ENCODE measurements at places on chromosomes 16 and 17. TPM values are rescaled to one million over a fixed set of nuclear protein-coding genes. Genes with fewer than 3 reads are reported as not detected.

VPS4A gene
- 45.3 TPM for total RNA-seq

NKD1 gene
- total RNA-seq: 1.9 TPM

CTRB2 gene
- not detected for total RNA-seq

CCT6B gene
- not detected for total RNA-seq

ZPBP2 gene
- total RNA-seq: 0.27 TPM

CCL4L2 gene
- total RNA-seq: 4.0 TPM

SSH2 gene
- 15.3 TPM for total RNA-seq

- peaks cover 84% of the 10 kb centered on the region for H3K36me3 ChIP-seq
- H3K27ac ChIP-seq: no peak overlapping the region
- no peaks in the 10 kb centered on the region for H3K27me3 ChIP-seq
Measured at GRCh38 chr17:64533784-64534183, 27.0 kb downstream of the CEP95 start.

GRCh38 chr16:84404324-84404723 is 36.0 kb downstream of the ATP2C2 start:
- DNase-seq: no peak
- H3K4me3 ChIP-seq: no peak overlapping the region
- no peaks in the 10 kb centered on the region for H3K4me1 ChIP-seq
- H3K27me3 ChIP-seq: peaks cover 13% of the 10 kb centered on the region

- H3K27me3 ChIP-seq: no peaks in the 10 kb centered on the region
- peak overlapping the region; percentile 35 for H3K27ac ChIP-seq
- no peak overlapping the region for H3K4me3 ChIP-seq
- H3K4me1 ChIP-seq: no peaks in the 10 kb centered on the region
- DNase-seq: no peak
- H3K36me3 ChIP-seq: no peaks in the 10 kb centered on the region
Measured at GRCh38 chr16:66152823-66153393, 213.6 kb upstream of the CDH5 start.

DNA sequence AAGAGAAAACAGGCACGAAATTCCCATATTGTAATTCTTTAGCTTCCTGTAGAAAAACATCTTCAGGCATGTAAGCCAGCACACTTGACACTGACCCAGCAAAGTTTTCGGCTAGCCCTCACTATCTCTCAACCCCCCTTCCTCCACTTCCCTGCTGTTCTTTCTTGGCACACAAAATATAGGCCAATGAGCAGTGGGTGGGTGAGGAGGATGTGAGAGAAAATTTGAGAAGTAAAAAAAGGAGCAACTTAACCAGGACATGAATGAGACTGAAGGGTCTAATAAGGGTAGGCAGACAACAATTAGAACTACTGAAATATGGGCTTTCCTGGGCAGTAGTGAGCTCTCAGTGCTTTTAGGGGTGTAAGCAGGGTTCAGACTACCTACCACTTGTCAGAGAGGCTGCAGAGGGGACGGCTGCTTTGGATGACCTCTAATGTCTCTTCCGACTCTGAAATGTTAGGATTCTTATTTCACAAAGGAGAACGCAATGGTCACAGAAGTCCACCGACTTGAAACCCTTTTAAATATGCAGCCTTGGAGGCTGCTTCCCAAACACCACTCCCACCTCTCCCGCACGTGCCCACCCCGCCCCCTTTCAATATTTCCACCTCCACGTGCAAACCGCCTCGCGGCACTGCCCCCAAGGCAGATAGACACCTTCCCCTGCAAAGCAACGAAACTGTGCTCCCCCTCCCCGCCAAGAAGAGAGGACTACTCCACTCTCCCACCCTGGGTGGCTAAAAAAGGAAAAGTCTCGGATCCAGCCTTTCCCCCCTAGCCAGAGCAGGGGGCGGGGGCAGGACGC is 889 bp downstream of the MBTD1 start:
- H3K36me3 ChIP-seq: no peaks in the 10 kb centered on the region
- H3K27ac ChIP-seq: peak overlapping the region; percentile 98
- peaks cover 63% of the 10 kb centered on the region for H3K4me1 ChIP-seq
- no peaks in the 10 kb centered on the region for H3K27me3 ChIP-seq
- DNase-seq: peak; percentile 34

GRCh38 chr17:43958748-43959352 is 5.1 kb upstream of the PYY start:
- H3K4me3 ChIP-seq: no peak overlapping the region
- H3K36me3 ChIP-seq: no peaks in the 10 kb centered on the region
- H3K27ac ChIP-seq: no peak overlapping the region
- H3K4me1 ChIP-seq: no peaks in the 10 kb centered on the region
- no peak for DNase-seq

DNA sequence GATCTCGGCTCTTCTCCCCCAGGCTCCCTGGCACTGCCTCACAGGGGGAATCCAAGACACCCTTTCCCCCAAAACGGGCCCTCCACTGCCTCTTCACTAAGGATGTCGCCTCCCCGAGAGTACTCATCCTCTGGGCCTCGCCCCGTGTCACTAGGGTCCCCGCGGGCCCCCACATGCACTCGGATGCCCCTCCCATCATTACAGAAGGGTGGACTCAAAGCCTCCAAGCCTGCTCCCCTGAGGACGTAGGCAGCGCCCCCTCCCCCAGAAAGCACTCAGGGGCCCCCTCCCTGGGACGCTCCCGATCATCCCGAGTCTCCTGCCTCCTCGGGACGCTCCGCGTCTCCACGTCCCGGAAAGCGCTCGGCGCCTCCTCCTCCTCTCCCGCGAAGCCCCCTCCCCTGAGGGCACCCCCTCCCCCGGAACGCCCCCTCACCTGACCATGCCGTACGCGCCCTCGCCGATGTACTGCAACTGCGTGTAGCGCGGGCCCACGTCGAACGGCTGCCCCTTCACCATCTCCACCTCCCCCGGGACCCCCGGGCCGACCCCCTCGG is 338 bp downstream of the MAPK3 start:
- H3K36me3 ChIP-seq: peaks cover 12% of the 10 kb centered on the region
- peaks cover 55% of the 10 kb centered on the region for H3K4me1 ChIP-seq
- H3K27ac ChIP-seq: peak overlapping the region; percentile 98
- peak overlapping the region; percentile 90 for H3K4me3 ChIP-seq

DNA sequence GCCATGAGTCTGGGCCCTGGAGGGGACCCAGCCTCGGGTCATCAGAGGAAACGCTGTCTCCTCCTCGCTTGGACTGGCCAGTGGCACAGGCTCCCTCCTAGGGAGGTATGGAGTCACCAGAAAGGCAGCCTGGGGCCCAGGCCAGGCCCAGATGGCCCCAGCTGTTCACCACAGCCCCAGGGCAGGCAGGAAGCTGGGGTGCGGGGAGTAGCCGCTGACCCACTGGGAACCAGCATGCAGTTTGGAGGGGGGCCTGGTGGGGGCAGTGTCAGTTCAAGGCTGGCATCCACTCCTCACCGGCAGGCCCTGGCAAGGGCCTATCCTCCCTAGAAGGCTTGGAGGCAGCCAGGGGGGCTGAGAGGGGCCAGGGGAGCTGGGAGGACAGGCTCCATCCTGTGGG is 48.8 kb downstream of the SDK2 start:
- H3K4me3 ChIP-seq: no peak overlapping the region
- H3K4me1 ChIP-seq: no peaks in the 10 kb centered on the region
- no peaks in the 10 kb centered on the region for H3K27me3 ChIP-seq
- H3K27ac ChIP-seq: peak overlapping the region; percentile 10
- DNase-seq: peak; percentile 45

- H3K4me3 ChIP-seq: peak overlapping the region; percentile 81
- H3K4me1 ChIP-seq: peaks cover 13% of the 10 kb centered on the region
- peak; percentile 58 for DNase-seq
- H3K27ac ChIP-seq: peak overlapping the region; percentile 97
- no peaks in the 10 kb centered on the region for H3K36me3 ChIP-seq
Measured at GRCh38 chr16:49858200-49859124, 2.5 kb upstream of the ZNF423 start.

Data from transverse colon (tissue), 4 donors.